ENCODE measurements at places on chromosomes 11 and 22.

- no peak for DNase-seq
These were observed 387.7 kb downstream of the NXPE2 start for GRCh38 chr11:115065830-115066664.

GRCh38 chr11:9142732-9143131, 51.3 kb upstream of the SCUBE2 start:
- no peak for DNase-seq

DNA sequence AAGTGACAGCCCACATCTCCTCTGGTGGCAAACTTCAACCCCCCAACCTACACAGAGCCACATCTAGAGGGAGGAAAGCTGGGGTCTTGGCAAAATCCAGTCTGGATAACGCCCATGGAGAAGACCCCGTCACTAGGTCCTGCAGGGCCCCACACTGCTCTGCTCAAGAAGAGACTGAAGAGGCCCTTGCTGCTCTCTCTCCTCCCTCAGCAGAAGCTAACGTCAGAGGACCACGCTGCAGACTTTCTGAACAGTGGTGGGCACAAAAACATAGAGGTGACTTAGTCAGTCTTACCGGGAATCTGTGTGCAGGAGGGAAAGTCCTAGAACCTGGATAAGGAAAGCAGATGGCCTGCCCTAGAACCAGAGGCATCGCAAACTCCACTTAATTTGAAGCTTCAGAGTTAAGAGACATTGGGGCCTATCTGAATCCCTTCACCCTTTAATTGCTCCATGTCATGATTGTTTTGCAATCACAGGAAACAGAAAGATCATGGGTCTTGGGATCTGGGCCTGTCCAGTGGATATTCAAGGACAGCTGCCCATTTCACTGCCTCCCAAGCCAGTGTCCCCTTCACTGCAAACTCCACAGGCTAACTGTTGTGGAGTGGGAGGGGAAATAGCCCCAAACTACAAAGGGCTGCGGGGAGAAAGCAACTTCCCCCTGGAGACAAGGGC, 1.7 kb downstream of the DKK3 start:
- no peak for DNase-seq

DNA sequence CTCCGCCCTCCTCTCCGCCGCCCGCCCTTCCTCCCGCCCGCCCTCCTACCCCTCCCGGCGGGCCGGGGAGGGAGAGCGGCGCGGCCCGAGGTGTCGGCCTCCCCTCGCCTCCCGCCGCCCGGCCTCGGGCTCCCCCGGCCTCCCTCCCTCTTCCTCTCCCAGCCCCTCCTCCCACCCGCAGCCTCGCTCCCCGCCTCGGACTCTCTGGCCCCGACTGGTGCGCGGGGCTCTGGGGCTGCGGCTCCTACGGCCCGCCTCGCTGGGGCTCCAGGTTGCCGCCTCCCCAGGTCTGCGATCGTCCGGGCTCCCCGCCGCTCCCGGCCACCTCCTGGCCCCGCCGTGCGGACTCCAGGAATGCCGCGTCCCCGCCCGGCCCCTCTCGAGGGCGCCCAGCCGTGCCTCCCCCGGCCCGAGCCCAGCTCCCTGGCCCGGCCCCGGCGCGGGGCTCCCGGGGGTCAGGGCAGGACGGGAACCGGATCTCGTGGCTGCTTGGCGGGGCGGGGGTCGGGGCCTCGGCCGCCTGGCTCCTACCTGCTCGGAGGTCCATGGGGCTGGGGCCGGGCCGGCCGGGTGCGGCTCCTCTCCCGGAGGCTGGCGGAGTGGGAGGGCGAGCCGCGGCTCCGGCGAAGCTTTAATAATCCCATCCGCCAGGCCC, at the start of gene CLCF1:
CLCF1 (minus strand) TSS at position 606 of the 655 bp plus-strand sequence; CDS start at position 547, 59 bp downstream.
- no peak for DNase-seq

DNA sequence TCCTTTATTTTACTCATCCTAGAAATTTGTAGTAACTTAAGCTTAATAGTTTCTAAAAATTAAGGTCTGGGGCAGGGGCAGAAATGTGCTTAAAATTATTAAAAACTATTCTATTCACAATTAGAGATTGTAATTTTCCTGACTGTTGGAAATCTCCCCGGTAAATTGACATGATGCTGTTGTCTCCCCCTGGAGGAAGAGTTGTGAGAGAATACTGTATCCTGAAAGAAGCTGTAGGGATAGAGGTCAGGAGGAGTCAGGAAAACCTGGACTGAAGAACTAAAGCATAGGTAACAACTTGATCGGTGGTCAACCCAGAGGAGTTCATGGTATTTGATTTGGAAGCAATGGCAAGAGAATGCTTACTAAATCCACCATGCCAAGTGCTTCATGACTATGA, 16.2 kb upstream of the ESAM start:
- no peak for DNase-seq

GRCh38 chr22:29269230-29269604, 1.1 kb downstream of the EWSR1 start:
- DNase-seq, result peak; percentile 54

DNA sequence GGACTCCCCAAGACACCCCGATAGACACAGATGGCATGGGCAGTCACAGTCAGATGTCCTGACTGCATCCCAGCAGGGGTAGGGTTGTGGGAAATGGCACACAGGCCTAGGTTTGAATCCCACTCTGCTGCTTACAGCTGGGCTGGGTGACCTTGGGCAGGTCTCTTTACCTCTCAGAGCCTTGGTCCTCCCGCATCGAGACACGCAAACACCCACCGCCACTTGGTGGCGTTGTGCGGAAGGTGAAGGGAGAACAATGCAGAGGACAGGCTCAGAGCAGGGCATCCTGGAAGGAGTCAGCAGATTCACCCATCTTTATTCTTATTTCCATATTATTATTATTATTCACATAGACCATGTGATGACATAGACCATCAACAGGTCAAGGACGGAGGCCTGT, 140.5 kb downstream of the MIAT start:
- DNase-seq, result no peak

GRCh38 chr11:32527261-32528175, 56.1 kb upstream of the EIF3M start:
- DNase-seq, result no peak

GRCh38 chr11:131884461-131885073, 514.2 kb downstream of the NTM start:
- DNase-seq, result no peak

DNA sequence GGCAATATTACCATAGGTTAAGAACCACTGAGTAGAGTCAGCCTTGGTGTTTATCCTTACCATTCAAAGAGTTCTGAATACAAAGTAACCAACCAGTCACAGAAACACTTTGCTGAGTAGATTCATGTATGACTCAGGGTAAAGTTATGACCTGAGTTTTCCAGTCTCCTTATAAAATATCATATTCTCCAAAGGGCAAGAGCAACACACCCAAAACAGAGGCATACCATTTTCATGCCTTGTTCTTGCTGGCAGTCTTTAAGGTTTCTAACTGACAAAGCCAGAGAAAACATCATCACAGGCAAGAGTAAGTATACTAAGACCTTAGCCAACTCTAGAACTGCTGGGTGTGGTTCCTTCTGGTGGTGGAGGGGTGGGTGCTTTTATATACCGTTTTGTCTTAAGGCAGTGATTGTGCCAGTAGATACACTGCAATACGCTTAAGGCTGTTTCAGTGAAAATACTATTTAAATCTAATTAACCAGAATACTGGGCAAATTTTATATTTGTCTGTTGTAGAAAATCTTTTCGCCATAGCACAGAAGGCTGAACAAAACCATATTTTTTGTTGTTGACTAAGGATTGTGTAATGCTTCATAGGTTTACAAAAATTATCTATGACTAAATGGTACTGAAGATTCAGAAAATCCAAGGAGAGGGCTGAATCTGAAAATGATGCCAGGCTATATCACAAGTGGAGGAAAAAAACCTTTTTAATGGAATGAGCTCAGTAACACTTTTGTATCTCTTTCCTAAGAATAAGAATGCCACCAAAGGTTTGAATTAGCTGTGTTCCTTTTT, 3.0 kb downstream of the ATL3 start:
- no peak for DNase-seq

DNA sequence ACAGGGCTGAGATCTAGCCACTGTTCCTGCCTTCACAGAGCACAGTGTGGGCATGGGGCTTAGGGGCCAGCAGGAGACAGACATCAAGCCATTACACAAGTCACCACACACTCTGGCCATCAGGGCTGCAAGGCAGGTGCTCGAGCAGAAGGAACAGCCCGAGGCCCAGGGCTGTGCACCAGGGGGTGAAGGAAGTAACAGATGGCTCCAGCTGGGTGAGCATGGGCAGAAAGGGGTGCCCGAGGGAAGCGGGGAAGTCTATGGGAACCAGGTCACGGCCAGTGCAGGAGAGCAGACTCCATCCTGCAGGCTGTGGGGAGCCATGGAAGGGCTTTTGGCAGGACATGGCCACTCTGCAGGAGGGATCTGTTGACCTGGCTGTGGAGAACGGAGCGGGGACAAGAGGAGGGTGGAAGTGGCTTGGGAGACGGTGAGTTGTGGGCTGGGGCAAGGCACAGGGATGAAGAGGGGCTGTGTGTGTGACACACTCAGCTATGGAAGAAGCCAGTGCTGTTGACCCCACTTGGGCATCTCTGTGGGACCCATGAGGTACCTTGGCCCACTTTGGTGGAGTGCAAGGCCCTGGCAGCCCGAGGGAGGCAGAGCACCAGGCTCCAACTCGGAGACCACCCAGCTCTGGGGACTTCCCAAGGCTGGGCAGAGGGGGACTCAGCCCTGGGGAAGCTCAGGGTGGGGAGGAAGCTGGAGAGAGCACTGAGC, 3.6 kb downstream of the C11orf68 start:
- DNase-seq, result no peak

Data from ELF-1 (cell line).